ENCODE measurements at places on chromosomes 6 and 20. TPM values are rescaled to one million over a fixed set of nuclear protein-coding genes. Genes with fewer than 3 reads are reported as not detected.

Gene FBXO30
- 3.5 TPM for polyA plus RNA-seq

DNA sequence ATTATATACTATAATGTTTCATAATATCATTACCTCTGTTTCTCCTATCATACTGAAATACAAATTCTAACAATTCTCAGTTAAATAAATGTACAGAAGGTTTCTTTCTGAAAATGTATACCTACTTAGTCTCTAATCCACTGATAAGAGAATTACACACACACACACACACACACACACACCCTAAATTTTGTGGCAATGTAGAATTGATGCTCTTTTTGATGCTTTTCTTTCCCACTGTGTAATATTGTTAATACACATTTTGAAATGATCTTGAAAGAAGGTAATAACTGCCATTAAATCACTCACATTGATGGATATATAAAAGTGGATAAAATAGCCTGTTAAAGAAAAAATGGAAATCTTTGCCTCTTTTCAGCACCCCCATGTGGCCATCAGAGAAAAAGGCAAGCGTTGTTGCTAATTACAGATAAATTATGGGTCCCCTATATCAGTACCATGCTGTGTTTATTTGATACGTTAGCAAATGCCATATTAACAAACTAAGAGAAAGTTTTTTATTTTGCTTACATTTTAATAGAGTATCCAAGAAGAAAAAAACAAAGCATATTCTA is 76.6 kb upstream of the VGLL2 start:
- DNase-seq = no peak

Gene UBD
- polyA plus RNA-seq = not detected

Gene SAMD3
- polyA plus RNA-seq = 0.29 TPM

Gene MTO1
- 24.7 TPM for polyA plus RNA-seq

Gene MAS1
- polyA plus RNA-seq = not detected

GRCh38 chr6:110387986-110388385 is 27.4 kb downstream of the DDO start:
- DNase-seq = no peak

DNA sequence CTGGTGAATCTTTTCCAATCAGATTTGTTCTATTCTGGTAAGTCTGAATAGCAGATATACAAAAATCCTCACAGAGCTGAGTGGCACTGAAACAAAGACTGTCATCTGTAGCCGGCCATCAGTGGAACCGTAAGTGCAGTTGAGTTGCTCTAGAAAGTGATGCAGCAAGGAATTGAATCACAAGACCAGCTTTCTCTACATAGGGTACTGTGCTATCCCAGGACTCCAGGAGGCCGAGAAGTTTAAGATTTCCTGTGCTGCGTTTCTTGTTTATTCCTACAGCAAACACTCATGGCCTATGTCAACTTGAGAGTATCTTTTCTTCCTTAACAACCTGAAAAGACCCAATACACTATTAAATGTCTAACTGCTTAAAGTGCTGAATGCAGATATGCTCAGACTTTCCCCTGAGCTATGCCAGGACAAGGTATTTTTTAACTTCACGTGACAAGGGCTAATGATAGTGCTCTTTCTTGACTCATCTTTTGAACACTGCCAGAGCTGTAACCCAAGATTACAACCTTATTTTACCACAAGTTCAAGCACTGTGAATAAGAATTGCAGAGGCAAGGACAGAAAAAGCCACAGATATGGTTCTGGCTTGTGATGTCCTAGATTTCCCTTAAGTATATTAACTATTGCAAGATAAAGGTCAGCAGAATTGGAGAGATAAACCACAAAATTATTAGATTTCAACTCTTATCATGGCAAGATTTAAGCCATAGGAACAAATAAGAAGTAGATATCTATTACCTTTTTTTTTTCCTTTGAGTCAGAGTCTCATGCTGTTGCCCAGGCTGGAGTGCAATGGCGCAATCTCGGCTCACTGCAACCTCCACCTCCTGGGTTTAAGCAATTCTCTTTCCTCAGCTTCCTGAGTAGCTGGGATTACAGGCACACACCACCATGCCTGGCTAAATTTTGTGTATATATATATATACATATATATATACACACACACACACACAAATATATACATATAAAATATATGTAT is 71.6 kb downstream of the GJA1 start:
- DNase-seq = peak; percentile 68

Gene RXRB
- 24.8 TPM for polyA plus RNA-seq

DNA sequence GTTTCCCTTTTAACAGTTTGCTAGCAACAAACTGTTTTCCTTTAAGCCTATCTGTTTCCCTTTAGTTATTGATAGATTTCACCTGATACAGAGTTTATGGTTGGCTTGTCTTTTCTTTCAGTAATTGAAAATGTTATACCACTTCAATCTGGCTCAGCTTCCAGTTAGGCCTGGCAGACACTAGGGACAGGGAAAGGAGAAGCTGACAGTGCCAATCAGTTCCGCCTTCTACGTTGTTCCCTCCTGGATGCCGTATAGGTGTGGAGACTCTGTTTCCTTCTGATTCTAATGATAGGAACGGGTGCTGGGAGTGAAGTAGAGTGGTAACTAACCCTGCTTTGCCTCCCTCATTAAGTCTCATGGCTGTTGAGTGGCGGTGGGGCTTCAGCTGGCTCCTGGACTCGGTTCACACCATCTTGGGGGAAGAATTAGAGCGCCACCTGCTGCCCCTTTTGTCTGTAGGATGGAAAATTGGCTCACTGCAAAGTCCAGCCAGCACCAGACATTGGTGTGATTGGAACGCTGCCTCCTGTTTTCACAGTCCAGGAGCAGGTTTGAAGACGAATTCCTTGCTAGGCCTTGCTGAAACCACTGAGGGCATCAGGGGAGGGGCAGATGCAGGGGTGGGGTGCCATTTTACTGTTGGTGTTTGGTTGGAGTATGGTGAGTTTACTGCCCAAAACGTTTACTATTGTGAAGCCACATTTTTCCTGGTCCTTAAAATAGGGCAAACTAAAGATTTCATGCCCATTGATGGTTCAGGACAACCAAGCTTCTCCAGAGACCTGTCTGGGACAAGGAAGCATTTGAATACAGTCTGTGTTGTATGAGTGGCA is 1729.5 kb downstream of the GRIK2 start:
- peak; percentile 25 for DNase-seq

- no peak for DNase-seq
Observed at GRCh38 chr20:11905460-11906179, 12.1 kb upstream of the BTBD3 start.

- DNase-seq = no peak
Observed at GRCh38 chr6:33839399-33840047, 35.7 kb upstream of the MLN start.

GRCh38 chr6:115064680-115065079 is 721.9 kb upstream of the HS3ST5 start:
- DNase-seq = no peak

Gene ZNF311
- 1.3 TPM for polyA plus RNA-seq

Gene HDGFL1
- polyA plus RNA-seq = not detected

Gene SLC17A3
- polyA plus RNA-seq = not detected

DNA sequence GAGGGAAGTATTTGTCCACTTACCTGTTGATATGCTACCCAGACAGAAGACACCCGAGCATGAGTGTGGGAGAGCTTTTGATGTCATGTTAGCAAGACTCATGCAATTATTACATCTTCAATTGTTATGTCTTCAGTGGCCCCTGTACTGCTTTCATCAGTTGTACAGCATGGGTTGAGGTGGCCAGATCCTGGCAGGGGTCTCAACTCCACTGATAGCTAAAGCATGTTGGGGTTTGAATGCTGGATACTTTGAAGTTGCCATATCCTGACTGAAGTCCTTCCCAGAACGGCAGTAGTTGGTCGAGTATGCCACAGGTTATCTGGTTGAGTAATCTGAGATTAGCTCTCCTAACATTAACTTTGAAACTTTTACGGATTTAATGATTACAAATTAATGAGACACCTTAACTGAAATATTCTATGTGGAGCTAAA is 46.7 kb downstream of the LRRN4 start:
- peak; percentile 19 for DNase-seq

Gene SIGLEC1
- polyA plus RNA-seq = not detected

Gene TULP4
- polyA plus RNA-seq = 19.7 TPM

Gene SLC35F1
- not detected for polyA plus RNA-seq

Gene TRIM10
- polyA plus RNA-seq = not detected

DNA sequence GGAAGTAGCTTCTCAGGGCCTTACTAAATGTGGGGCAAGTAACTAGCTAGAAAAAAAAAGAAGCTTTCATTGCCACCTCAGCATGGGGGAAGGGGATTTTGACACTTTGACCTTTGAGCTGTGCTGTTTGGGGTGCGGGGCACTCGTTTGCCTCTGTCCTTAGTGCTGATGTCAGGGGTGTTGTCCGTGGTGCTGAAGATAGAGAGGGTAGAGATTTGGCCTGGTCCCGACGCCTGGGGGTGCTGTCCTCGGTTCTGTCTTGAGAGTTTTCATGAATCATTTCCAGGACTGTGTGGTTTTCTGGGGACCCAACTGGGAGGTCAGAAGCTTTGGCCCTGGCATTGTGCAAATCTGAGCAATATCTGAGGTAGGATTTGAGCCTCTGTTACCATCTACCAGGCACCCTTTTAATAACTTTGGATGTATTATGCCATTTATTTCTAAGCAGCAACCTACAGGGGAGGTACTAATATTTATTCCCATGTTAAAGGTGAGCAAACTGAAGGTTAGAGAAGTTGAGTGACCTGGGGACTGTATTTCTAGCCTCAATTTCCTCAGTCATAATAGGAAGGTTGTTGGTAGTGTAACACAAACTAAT is 78.0 kb downstream of the DLGAP4 start:
- peak; percentile 30 for DNase-seq

GRCh38 chr6:158799051-158799792 is 19.9 kb downstream of the EZR start:
- no peak for DNase-seq

DNA sequence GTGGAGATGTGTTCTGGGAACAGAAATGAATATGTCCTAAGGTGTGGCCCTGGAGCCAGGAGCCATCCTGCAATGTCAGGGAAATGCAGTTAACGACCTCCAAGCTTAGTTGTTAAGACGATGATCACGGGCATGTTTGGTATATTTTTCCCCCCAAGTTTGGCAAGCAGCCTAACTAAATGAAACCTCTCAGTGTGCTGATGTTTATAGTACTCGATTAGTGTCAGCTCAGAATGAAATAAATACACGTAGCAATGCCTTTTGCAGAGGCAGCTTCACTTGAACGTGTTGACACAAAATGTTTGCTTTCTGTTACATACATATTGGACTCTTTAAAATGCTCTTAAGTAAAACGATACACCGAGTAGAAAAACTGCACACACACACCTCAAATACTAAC is 76.2 kb upstream of the OLIG3 start:
- no peak for DNase-seq

- peak; percentile 40 for DNase-seq
Observed at GRCh38 chr6:121055572-121056163, 278.6 kb downstream of the TBC1D32 start.

DNA sequence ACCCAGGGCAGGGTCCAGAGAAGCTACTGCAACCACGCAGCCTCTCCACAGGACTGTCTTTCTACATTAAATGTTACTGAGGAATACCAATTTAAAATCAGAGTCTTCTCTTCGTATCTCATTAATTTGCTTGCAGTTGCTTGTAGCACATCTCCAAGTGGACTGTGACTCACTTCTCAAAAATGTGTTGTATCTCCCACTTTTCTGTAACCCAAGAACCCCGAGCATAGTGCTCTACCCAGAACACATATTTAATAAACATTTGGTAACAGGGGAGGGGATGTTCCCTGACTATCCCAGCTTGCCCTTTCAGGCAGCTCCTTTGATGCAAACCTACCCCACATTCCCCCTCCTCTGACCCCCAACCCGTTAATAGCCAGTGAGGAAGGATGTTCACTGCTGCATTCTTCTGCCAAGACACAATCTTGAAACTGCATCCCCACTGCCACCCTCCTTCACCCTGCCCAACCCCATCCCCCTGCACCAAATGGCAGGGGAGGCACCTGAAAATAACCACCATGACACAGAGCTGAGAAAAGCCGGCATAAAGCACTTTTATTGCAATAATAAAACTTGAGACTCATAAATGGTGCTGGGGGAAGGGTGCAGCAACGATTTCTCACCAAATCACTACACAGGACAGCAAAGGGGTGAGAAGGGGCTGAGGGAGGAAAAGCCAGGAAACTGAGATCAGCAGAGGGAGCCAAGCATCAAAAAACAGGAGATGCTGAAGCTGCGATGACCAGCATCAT is 24.2 kb downstream of the FKBP1A start:
- no peak for DNase-seq

Gene SOBP
- not detected for polyA plus RNA-seq

DNA sequence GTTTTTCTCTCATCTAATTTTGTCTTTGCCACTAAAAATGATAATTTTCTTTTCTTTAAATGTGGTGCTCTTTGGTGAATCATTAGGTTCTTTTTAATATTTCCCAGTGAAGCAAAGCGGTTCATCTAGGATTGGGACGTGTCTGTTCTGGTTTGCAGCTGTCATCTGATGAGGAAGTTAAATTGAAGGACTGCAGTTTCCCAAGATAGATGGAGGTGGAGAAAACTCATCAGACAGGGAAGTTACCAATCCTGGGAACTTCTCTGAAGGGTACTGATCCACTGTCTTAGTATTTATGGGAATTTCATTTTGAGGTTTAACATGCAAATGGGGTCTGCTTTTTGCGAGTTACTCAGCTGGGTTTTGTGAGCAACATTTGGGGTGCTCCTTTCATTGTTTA is 2.4 kb upstream of the AARS2 start:
- no peak for DNase-seq

DNA sequence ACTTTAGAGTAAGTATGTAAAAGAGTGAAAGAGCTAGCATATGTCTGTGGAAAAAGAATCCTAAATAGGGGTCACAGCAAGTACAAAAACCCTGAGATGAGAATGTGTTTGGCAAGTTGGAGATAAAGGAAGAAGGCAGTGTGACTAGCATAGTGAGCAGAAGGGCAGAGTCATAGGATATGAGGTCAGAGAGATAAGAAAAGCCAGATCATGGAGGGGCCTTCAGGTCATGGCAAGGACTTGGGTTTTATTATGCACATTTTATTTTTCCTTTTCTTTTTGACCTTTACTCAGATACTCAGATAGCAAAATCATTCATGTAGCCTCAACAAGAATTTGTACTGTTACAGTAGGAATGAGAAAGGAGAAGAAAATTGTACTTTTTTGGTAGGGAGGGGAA is 138.0 kb downstream of the GJA1 start:
- DNase-seq = no peak

Gene BPIFA1
- polyA plus RNA-seq = not detected

Gene EFCAB8
- not detected for polyA plus RNA-seq

Data from mammary epithelial cell (primary cell).